ENCODE measurements at places on chromosomes 2 and 18.

DNA sequence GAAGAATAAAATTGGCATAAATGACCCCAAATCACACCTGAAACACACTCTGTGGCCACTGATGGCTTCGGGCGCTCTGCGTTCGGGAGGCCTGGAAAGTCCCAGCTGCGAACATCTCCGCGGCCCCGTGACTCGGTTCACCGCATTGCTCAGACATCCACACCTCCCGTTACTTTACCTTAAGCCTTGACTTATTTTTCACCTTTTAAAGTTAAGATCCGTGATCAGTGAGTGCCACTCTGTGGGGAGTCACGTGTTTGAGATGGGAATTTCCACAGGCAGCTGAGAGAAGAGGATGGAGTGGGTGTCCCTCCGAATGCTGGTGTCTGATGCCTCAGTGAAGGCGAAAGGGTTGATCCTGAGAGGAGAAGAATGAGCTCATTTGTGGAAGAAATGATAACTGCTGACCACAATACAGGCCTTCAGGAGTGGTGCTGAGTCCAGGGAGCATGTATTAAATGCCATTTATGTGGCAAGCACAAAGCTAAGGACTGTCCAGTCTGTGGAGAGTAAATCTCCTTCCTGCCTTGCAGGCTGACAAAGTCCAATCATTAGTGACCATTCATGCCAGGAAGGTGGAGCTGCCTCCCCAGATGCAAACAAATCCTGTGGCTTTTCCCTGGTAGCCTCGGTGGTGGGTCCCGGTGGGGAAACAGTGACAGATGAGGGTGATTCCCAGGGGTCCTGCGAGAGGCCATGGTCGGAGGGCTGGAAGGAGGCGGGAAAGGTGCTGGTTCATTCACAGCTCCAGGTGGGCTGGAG lies 168.8 kb downstream of the RTP5 start:
- H3K27me3 ChIP-seq: peaks cover 61% of the 10 kb centered on the region
- H3K4me1 ChIP-seq: no peaks in the 10 kb centered on the region
- no peak for DNase-seq
- no peak overlapping the region for H3K27ac ChIP-seq

DNA sequence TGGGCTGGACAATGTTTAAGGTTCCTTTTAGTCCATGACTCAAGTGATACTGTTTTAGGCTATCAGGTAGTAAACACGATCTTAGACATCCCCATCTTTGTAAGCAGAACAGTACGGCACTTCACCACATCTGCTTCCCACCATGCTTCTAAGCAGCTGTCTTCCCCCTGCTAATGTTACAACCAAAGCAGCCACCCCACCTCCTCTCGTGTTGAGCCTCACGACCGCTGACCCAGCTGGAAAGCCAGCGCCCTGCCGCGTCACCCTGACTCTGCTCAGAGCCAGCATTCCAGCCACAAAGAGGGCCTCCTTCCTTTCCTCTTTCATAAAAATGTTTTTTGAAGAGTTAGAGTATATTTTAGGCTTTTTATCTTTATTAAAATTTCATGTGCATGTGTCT lies 9.4 kb downstream of the MTERF4 start:
- H3K4me1 ChIP-seq: peaks cover 24% of the 10 kb centered on the region
- peak overlapping the region; percentile 20 for H3K27ac ChIP-seq
- no peaks in the 10 kb centered on the region for H3K27me3 ChIP-seq

GRCh38 chr2:48319863-48320262 lies 210.1 kb upstream of the STON1 start:
- DNase-seq: no peak
- H3K36me3 ChIP-seq: peaks cover 41% of the 10 kb centered on the region
- H3K4me3 ChIP-seq: no peak overlapping the region
- no peaks in the 10 kb centered on the region for H3K27me3 ChIP-seq
- peaks cover 61% of the 10 kb centered on the region for H3K4me1 ChIP-seq

- no peaks in the 10 kb centered on the region for H3K4me1 ChIP-seq
- no peaks in the 10 kb centered on the region for H3K36me3 ChIP-seq
- DNase-seq: no peak
- peaks cover 10% of the 10 kb centered on the region for H3K27me3 ChIP-seq
- H3K27ac ChIP-seq: no peak overlapping the region
Observed at GRCh38 chr18:54882318-54882717, 54.0 kb downstream of the RAB27B start.

DNA sequence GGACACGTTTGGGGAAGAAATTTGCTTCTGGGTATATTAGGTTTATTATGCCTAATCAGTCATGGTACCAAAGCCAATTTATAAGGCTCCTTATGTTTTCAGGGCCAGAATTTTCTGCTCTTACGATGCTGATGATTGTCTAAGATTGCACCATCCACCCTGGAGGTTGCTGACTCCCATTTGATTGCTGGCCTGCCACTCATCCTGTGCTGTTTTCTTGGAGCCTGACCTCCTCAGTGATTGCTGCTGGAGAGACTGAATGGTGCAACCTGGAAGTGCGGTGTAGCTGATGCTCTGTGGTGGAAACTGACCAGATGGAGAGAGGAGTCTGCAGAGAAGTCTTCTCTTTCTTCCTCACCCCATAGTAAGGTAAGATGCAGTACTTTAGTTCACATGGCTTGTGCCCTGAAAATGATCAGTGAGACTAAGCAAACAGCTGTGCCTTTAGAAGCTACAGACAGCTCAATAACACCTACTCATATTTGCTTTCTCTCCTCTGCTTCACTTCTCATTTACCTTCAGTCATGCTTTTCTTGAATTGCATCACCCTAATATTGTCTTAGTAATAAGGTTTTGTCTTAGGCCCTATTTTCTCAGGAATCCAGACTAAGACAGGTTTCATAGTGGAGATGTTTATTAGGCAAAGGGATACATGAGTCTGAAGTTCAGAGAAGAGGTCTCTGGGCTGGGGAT lies 17.4 kb downstream of the ZNF24 start:
- H3K27me3 ChIP-seq: no peaks in the 10 kb centered on the region
- no peak for DNase-seq
- H3K4me1 ChIP-seq: no peaks in the 10 kb centered on the region
- peaks cover 3% of the 10 kb centered on the region for H3K36me3 ChIP-seq

- no peaks in the 10 kb centered on the region for H3K4me1 ChIP-seq
- H3K36me3 ChIP-seq: no peaks in the 10 kb centered on the region
- H3K4me3 ChIP-seq: no peak overlapping the region
- DNase-seq: no peak
- peaks cover 26% of the 10 kb centered on the region for H3K27me3 ChIP-seq
Observed at GRCh38 chr18:32958746-32959145, 185.9 kb upstream of the KLHL14 start.

GRCh38 chr2:67846370-67847070 lies 216.3 kb downstream of the C1D start:
- no peak overlapping the region for H3K27ac ChIP-seq
- H3K4me3 ChIP-seq: no peak overlapping the region
- H3K4me1 ChIP-seq: no peaks in the 10 kb centered on the region
- H3K36me3 ChIP-seq: no peaks in the 10 kb centered on the region

Data from stimulated activated naive B cell treated with anti-CD40 and anti-IgM and Interleukin-4, amounts not matched to agents 10 μg/mL and 1 μg/mL and 100 μg/mL, for 72 hours (primary cell).